Activated gamma-delta T cell (primary cell): ENCODE measurements at places on chromosomes 6 and 20.

DNA sequence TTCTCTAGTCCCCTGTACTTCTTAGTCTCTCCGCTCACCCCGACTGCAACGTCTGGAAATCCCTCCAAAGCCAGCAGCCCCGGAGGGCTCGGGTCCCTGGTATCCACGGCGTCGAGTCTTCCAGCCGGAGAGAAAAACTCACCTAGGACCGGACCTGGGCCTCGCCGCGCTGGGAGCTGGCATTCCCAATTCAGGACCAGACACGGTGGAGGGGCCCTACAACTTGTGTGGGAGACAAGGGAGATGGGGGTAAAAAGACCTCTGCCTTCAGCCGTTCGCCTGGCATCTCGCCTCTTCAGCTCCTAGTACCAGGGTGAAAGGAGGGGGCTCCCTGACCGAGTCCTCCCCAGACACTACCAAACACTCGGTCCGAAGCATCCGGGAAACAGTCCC is 64.3 kb downstream of the GPX5 start:
- DNase-seq = no peak

DNA sequence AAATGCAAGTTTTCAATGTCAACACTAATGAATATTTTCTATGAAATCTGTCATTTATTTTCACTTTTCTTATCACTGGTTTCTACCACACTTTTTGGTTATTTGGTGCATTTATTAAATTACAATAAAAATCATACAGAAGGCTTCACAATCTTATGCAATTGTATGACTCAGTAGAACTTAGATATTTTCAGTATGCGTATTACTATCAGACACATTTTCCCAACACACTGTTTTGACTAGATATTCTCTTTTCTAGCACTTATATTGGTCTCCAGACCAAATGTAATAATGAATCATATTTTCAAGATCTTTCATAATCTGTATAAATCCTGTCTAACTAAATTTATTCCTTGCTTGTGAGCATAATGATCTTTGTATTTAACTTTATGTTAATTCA is 74.1 kb downstream of the FAM83B start:
- no peak for DNase-seq

GRCh38 chr20:57621421-57622200 is 1.4 kb upstream of the ZBP1 start:
- DNase-seq = no peak

GRCh38 chr6:158758451-158758860 is 60.7 kb downstream of the EZR start:
- DNase-seq = no peak

DNA sequence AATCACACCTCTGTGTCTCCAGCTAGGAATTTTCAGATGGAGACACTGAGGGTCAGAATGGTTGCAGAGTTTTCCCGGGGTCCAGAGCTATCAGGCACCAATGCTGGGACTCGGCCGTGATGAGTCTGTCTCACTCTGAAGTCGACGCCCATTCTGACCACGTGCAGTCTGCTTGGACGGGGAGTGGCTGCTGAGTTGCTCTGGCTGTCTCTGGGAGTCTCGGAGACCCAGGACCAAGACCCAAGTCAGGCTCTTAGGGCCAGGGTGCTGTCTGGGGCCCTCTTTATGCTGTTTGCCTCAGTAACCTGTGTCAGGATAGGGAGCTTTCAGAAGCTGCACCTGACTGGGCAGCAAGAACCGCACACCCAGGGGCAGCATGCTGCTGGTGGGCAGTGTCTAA is 4.6 kb downstream of the IP6K3 start:
- DNase-seq = no peak

GRCh38 chr6:24910961-24911725 is 24.6 kb downstream of the RIPOR2 start:
- peak; percentile 49 for DNase-seq

GRCh38 chr6:21750575-21750974 is 157.0 kb downstream of the SOX4 start:
- no peak for DNase-seq

GRCh38 chr20:48191200-48191599 is 405.9 kb upstream of the SULF2 start:
- no peak for DNase-seq

DNA sequence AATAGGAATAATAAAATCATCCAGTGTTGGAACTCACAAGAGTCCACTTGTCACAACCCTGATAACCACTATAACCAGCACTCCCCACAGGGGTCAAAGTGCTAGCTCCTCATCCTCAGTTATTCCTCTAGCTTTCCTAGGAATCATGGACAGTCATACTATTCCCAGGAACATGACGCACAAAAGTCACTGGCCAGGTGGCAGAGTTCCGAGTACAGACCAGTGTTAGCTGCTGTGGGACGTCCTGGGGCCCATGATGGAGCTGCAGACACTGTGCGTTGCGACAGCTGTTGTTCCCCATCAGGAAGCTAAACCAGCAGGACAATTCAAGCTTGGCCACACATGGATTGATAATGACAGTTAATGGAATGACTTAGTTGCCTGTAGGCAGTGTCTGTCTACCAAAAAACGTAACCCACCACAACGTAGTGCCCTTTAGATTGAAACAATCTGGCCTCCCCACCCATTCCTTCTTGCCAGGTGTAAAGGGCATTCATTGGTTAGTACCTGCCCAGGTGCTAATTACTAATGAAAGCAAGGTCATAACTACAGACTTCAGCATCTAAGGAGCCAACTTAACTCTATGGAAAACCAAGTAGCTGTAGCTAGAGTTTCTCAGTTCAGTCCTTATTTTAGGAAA is 17.4 kb downstream of the EZR start:
- DNase-seq = no peak
